Aorta (tissue), 5 donors: ENCODE measurements at places on chromosomes 1 and 21.
A peak's percentile ranks its signal among the peaks of the same experiment; 100 is the strongest.

- no peaks in the 10 kb centered on the region for H3K36me3 ChIP-seq
- no peak for DNase-seq
- no peak overlapping the region for H3K27ac ChIP-seq
- no peak overlapping the region for H3K4me3 ChIP-seq
These were observed 83.0 kb downstream of the ST6GALNAC5 start for GRCh38 chr1:76950306-76950705.

GRCh38 chr1:61654067-61654466, 70.9 kb downstream of the TM2D1 start:
- H3K27me3 ChIP-seq, result no peaks in the 10 kb centered on the region
- H3K27ac ChIP-seq, result no peak overlapping the region
- no peak for DNase-seq
- no peaks in the 10 kb centered on the region for H3K4me1 ChIP-seq

DNA sequence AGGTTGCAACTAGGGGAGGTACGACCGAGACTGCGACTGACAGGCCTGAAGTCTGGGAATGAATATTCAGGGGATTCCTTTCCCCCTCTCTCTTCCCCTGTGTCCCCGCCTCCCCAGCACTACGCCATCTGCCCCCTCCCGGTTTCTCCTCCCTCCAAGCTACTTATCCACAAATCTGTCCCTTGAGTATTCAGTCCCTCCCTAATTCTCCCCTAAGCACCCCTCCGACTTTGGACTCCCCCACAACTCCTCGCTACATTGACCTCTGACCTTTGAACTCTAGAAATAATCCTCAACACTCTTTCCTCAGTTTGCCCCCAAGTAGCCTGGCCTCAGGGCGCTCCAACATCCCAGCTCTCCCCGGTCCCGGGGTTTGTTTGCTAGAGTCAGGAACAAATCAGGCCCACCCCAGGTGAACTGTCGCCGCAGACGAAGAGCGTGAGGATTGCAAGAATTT, 393 bp downstream of the LYSMD1 start:
- peak; percentile 83 for DNase-seq
- H3K4me1 ChIP-seq, result no peaks in the 10 kb centered on the region
- H3K27me3 ChIP-seq, result no peaks in the 10 kb centered on the region
- H3K4me3 ChIP-seq, result peak overlapping the region; percentile 60
- peak overlapping the region; percentile 45 for H3K27ac ChIP-seq
- no peaks in the 10 kb centered on the region for H3K36me3 ChIP-seq

DNA sequence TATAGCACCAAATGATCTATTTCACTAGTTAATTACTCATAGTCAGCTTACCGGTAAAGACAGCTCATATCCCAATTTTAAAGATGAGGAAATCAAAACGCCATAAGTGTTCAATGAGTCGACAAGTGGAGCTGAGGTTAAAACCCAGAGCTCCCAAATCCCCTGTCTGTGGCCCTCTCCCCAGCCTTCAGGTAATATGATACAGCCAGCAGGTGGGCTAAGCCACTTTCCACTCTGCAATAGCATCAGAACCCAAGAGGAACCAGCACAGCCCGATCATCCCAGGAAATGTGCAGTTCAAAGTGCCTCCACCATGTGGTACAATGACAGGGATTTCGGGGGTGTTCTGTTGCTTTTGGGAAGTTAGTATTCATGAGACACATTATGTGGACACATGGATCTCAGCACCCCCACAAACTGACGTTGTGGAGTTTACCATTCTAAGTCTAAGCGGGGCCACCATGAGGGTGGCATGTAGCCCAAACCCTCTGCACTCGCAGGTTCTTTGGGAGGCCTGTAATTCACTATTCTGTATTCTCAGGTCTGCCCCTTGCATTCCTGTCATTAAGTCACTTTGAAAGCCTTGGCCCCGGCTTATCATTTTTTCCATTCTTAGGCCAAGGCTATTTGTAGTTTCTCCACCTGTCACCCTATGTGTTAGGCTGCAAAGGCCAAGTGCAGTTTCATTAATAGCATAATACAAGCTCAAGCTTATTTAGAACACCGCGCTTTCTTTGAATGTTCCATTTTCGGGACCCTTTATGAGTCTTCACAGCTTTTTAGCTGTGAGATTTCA, 26.3 kb upstream of the ACTN2 start:
- no peak overlapping the region for H3K4me3 ChIP-seq
- H3K27ac ChIP-seq, result no peak overlapping the region
- H3K4me1 ChIP-seq, result no peaks in the 10 kb centered on the region
- no peak for DNase-seq
- no peaks in the 10 kb centered on the region for H3K36me3 ChIP-seq

GRCh38 chr21:36791695-36792470, 93.0 kb downstream of the SIM2 start:
- no peak overlapping the region for H3K4me3 ChIP-seq
- no peak for DNase-seq
